ENCODE measurements at places on chromosomes 3 and 15.

GRCh38 chr3:3799173-3800079 lies at the start of gene LRRN1:
TSS of gene LRRN1 (plus strand) at chr3:3799431. CDS start at chr3:3844642, 45,211 bp downstream.
- DNase-seq: no peak

- DNase-seq: no peak
Measured at GRCh38 chr3:169886671-169887070, 16.9 kb upstream of the LRRC31 start.

- no peak for DNase-seq
Measured at GRCh38 chr15:88543065-88543776, 3.3 kb downstream of the DET1 start.

DNA sequence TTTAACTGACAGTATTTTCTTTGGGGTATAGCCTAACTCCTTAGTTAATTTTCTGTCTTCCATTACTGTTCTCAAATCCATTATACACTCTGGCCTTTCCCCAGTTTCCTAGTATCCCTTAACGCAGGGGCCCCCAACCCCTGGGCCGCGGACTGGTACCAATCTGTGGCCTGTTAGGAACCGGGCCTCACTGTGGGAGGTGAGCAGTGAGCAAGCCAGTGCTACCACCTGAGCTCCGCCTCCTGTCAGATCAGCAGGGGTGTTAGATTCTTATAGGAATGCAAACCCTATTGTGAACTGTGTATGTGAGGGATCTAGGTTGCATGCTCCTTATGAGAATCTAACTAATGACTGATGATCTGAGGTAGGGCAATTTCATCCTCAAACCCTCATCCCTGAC lies 75.1 kb downstream of the DOCK3 start:
- no peak for DNase-seq

GRCh38 chr3:126618021-126618420 lies 36.9 kb downstream of the TXNRD3 start:
- DNase-seq: no peak

DNA sequence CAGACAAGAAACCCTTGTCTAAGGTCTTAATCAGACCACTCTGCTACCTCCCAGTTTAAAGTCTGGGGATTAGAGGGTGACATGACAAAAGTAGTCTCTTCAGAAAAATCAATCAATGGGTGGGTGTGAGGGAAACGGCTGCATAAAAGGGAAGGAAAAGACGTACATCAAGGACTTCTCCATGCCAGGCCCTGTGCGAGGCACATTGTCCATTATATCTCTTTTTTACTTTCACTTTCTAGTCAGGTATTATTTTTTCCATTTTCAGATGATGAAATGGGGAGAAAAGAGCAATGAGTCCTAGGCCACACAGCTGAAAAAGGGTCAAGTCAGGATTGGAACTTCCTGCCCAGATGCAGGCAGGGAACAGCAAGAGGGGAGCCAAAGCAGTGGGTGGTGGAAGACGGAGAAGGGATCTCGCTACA lies 4.6 kb upstream of the CX3CR1 start:
- DNase-seq: no peak

GRCh38 chr15:85746641-85747040 lies 48.1 kb downstream of the KLHL25 start:
- DNase-seq: no peak

DNA sequence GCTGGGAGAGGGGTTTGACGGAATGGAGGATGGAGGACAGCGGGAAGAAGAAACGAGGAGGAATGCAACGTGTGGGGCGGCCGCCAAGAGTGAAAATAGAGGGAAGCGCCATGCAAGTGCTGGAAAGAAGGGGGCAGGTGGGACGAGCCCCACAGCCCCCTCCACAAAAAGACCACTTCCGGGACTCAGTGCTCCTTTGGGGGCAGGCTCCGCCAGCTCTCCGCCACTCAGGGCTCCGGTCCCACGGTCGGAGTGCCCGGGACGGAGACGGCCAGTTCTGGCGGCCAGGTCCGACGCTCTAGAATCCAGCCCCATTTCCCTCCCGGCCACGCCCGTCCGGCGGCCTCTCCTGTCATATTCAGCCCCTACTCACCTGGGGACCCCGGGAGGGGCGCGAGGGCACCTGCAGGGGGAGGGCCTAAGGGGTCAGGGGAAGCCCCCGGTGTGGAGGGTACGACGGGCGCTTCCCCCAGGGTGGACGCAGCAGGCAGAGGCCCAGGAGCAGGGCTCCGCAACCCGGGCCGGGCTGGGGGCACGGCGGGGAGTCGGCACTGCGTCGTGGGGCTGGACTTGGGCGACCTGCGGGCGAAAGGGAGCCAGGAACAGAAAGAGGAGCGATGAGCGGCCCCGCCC lies 25.5 kb upstream of the CSPG4 start:
- no peak for DNase-seq

GRCh38 chr3:71360180-71360579 lies 223.3 kb downstream of the FOXP1 start:
- no peak for DNase-seq

DNA sequence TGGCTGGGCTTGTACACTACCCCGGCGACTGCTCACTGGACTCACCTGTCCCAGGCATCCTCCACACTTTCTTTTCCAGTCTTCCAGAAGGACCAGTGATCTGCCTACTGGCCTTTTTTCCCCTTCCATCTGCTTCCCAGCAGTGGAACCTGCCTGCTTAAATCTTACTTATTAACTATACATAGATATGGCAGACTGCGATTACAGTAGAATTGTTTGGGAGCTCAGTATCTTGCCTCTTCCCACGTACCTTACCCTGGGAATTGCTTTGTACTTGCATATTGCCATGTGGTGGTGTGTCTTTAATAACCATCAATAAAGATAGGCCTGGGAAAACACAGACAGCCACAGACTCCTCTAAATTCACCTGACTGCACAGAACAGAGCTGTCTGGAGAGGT lies 11.8 kb upstream of the HES1 start:
- DNase-seq: no peak

- DNase-seq: no peak
Measured at GRCh38 chr15:36108541-36108940, 470.9 kb upstream of the CDIN1 start.

DNA sequence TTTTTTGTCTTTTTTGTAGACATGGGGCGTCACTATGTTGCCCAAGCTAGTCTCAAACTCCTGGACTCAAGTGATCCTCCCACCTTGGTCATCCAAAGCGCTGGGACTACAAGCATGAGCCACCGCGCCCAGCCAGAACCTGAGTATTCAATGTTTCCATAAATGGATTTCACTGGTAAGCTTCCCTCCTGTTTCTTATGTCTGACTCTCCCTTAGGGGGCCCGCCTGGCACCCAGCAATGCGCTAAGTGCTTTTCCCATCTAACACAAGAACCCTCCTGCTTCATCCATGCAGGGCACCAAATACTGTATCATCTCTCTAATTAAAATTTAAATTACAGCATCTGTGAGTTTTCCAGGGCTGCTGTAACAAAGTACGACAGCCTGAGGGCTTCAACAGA lies 44.9 kb downstream of the KLF15 start:
- no peak for DNase-seq

DNA sequence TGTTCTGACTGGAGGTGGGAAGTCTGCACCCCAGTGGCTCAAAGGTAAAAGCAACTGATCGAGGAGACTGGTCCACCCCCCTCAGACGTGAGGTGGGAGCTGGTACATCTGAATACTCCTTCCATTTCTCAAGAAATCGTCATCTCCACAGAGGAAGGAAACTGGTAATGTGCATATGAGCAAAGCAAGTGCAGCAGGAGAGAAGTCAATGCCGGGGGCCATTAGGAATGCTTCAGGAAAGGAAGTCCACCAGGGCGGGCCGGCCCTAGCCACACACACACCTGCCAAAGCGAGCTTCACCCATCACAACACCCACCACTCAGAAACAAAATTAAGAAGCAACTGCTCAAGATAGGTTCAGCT lies 8.5 kb downstream of the TBC1D2B start:
- DNase-seq: no peak

- DNase-seq: no peak
Measured at GRCh38 chr3:196498297-196498696, 5.3 kb downstream of the RNF168 start.

DNA sequence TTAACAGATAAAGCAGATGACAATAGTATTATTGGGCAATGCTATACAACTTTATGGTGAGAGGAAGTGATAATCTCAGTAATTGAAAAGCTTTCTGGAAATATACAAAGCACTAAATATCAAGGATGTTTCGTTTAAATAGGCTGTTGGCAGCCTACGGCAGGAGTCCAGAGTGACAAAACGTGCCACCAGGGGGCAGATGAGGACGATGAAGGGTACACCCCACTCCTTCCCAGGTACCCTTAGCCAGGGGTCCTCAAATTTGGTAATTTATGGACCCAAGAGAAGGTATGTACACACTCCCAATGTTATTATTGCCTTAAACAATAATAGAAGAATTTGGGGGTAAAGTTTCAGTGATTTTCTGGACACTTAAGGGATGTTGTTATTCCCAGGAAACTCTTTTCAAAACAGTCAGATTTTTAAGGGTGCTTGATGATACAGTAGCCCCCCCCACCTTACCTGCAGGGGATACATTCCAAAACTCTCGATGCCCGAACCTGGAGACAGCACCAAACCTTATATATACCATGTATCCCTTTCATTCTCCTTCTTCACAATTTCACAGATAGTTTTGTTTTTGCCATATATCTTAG lies 1.4 kb upstream of the MAGEL2 start:
- DNase-seq: no peak

DNA sequence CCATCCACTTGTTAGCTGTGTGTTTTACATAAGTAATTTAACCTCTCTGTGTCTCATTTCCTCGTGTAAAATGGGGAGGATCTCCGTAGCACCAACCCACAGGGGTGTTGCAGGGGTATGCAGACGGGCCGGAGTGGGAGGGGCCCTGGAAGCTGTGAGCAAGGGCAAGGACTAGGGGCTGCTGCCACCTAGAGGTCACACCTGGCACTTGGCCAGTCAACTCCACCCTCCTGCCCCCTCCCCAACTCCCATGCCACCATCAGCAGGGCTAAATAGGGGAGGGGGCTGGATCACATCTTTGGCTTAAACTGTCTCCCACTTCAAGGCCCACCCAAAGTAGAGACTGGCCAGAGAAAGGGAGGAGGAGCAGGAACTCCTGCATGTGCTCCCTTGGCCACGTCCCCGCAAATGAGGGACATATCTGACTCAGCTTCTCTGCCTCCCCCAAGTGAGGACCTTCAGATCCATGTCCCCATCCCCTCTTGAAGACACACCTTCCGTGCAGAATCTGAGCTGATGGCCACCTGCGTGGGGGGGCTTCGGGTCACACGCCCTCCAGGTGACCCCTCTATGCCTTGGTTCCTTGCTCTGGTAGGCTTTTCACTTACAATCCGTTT lies 2.6 kb downstream of the CCDC9B start:
- peak; percentile 78 for DNase-seq

DNA sequence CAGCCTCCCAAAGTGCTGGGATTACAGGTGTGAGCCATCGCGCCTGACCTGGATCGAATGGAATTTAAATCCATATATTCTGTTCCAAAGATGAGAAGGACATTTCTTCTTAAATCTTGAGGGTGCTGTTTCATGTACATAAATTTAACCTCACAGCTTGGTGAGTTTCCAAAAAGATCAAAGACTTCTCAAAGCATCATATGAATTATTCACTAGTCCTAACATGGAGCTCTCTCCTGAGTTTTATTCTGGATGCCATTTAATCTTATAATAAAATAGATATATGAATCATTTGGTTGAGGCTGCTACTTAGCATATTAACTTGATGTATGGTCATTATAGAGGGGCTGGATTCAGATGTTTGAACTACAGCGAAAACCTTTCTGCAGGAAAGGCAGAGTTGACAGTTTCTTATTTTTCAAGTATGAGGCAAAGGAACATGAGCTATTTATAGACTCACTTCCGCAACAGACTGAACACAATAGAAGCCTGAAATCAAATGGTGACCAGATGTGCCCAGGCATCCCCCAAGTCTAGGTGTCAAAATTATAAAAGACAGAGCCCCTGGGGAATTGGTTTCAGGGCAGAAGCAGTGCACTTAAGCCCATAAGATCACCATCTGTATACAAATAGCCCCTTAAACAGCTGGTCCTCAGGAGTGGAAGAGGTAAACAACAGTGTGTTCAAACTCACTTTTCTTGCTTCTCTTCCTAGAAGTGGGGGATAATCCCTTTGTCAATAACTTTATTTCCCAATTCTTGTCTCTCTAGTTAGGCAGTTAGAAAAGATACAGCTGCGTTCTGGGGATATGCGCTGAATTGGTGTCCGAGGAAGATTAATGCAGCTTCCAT lies 29.7 kb downstream of the STARD9 start:
- DNase-seq: no peak

DNA sequence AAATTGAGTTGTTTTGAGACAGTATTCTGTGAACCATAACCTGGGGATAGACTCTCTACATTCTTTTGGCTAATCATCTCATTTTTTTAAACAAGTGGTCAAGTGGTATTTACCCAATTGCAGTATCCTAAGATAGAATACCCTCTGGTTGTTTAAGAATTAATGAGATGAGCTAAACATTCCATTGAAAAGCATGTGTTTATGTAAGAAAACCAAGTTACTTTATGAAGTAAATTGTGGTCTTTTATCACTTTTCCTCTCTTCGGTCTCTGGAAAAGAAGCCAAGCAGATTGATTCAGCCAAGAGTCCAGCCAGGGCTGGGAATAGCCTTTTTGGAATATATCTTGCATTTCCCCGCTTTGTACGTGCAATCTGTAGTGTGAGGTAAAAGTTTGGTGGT lies 185.7 kb upstream of the TOPAZ1 start:
- DNase-seq: no peak

- no peak for DNase-seq
Measured at GRCh38 chr15:97976766-97977503, 16.4 kb downstream of the ARRDC4 start.

DNA sequence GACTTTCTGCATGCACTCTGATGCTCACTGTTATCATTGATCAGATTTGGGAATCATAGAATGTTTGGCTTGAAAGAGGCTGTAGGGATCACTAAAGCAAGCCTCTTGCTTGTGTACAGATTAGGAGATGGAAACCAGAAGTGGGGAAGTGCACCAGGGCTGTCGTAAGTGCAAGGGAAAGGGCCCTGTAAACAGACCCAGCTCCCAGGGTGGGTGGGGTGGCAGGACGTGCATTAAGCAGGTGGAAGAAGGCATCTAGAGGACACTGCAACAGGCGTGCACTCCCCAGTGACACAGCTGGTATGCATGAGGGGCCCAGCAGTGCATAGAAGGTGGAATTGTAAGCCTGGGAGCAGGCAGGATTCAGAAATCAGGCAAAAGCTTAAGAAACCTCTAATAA lies 58.0 kb upstream of the SLC7A14 start:
- DNase-seq: no peak

- no peak for DNase-seq
Measured at GRCh38 chr3:123379041-123379830, 69.7 kb downstream of the ADCY5 start.

DNA sequence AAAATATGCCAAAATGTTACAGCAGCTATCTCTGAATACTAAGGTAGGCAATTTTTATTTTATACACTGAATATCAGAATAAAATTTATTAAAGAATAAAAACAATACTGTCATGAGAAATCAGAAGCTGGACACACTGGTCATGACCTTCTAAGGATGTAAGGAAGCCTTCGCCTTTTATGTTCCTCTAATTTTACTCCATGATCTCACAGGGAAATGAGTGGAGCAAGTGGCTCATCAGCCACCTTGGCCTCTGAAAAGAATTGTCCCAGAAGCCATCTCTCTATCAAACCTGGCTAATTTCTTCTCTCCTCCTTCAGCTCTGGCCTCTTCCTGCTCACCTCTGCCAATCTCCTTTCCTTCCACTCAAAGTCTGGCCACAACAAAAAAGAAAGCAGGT lies 48.6 kb downstream of the THRB start:
- DNase-seq: no peak

GRCh38 chr3:195066441-195066841 lies 204.5 kb downstream of the XXYLT1 start:
- DNase-seq: no peak

- DNase-seq: peak; percentile 6
Measured at GRCh38 chr3:156816091-156816793, 9.9 kb upstream of the LEKR1 start.

GRCh38 chr3:23372285-23372684 lies 169.2 kb downstream of the UBE2E2 start:
- no peak for DNase-seq

All from activated CD4-positive, alpha-beta T cell treated with anti-CD3 and anti-CD28 coated beads, Interleukin-2, amount 50 U/mL, for 4 hours (primary cell).